ENCODE measurements at places on chromosomes 2 and 18. TPM values are rescaled to one million over a fixed set of nuclear protein-coding genes. Genes with fewer than 3 reads are reported as not detected.

GRCh38 chr18:9649164-9649540 is 34.8 kb upstream of the PPP4R1 start:
- H3K36me3 ChIP-seq: no peaks in the 10 kb centered on the region
- H3K27me3 ChIP-seq: no peaks in the 10 kb centered on the region
- H3K4me1 ChIP-seq: peaks cover 18% of the 10 kb centered on the region
- no peak overlapping the region for H3K4me3 ChIP-seq
- no peak for DNase-seq
- no peak overlapping the region for H3K27ac ChIP-seq

- H3K27ac ChIP-seq: no peak overlapping the region
- no peaks in the 10 kb centered on the region for H3K4me1 ChIP-seq
- H3K27me3 ChIP-seq: peaks cover 36% of the 10 kb centered on the region
- H3K36me3 ChIP-seq: no peaks in the 10 kb centered on the region
- H3K4me3 ChIP-seq: no peak overlapping the region
Observed at GRCh38 chr2:170394641-170395387, 216.9 kb downstream of the MYO3B start.

GRCh38 chr2:162506706-162507105 is 162.8 kb downstream of the GCA start:
- no peak overlapping the region for H3K4me3 ChIP-seq
- no peaks in the 10 kb centered on the region for H3K4me1 ChIP-seq
- no peaks in the 10 kb centered on the region for H3K36me3 ChIP-seq

PHOSPHO2 gene
- total RNA-seq: 8.6 TPM

NFU1 gene
- 41.8 TPM for total RNA-seq

GRCh38 chr2:12068796-12069538 is 322.5 kb downstream of the LPIN1 start:
- no peak for DNase-seq
- no peaks in the 10 kb centered on the region for H3K36me3 ChIP-seq
- peaks cover 25% of the 10 kb centered on the region for H3K4me1 ChIP-seq
- H3K4me3 ChIP-seq: no peak overlapping the region
- H3K27me3 ChIP-seq: no peaks in the 10 kb centered on the region

SKOR2 gene
- 1.4 TPM for total RNA-seq

DNA sequence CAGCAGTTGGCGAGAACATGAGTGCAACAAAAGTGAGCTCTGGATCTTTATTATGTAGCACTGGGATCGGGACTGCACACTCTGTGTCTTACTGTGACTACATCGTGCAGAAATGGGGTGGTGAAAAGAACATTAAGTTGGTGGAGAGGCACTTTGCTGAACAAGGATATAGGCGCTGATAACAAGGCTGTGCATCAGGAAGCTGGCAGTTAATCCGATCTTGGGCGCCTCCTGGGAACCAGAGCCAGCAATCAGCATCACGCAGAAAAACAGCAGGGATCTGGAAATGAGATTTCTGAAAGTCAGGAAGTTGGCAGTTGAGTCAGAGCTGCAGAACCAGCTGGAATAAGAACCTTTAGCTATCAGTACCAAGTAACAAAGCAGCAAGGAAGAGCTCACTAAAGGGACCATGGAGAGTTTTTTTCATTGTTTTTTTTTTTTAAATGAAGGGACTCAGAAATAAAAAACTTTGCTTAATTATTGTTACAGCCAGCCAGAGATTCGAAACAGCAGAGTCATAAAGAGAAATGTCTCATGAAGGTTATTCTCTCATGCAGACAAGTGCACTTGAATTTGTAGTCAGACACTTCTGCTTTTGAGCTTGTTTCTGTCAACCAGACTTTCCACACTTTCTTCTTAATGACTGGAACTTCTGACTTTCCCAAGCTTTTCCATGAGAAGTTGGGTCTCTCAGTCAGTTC is 22.8 kb upstream of the MYO3B start:
- H3K36me3 ChIP-seq: no peaks in the 10 kb centered on the region
- H3K27me3 ChIP-seq: no peaks in the 10 kb centered on the region
- no peak for DNase-seq
- H3K4me3 ChIP-seq: no peak overlapping the region

- no peaks in the 10 kb centered on the region for H3K4me1 ChIP-seq
- DNase-seq: no peak
- H3K27me3 ChIP-seq: no peaks in the 10 kb centered on the region
- peaks cover 21% of the 10 kb centered on the region for H3K36me3 ChIP-seq
- H3K27ac ChIP-seq: peak overlapping the region; percentile 12
Observed at GRCh38 chr2:11855064-11855760, 108.8 kb downstream of the LPIN1 start.

GRCh38 chr18:63061303-63061702 is 258.3 kb downstream of the BCL2 start:
- no peak overlapping the region for H3K27ac ChIP-seq
- H3K4me3 ChIP-seq: no peak overlapping the region
- DNase-seq: no peak
- H3K36me3 ChIP-seq: no peaks in the 10 kb centered on the region
- H3K4me1 ChIP-seq: no peaks in the 10 kb centered on the region
- H3K27me3 ChIP-seq: no peaks in the 10 kb centered on the region

DNA sequence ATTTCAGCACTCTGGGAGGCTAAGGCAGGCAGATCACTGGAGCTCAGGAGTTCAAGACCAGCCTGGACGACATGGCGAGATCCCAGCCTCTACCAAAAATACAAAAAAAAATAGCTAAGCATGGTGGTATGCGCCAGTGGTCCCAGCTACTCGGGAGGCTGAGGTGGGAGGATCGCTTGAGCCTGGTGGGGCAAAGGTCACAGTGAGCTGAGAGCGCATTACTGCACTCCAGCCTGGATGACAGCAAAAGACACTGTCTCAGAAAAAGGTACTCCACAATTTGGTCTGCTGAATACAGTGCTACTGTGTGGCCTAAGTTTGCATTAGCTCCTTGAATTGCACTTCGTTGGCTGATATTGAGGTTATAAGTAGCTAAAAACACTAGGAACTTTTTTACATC is 97.9 kb downstream of the FEZ2 start:
- peaks cover 8% of the 10 kb centered on the region for H3K36me3 ChIP-seq
- no peaks in the 10 kb centered on the region for H3K4me1 ChIP-seq
- no peak for DNase-seq
- no peak overlapping the region for H3K4me3 ChIP-seq
- no peak overlapping the region for H3K27ac ChIP-seq

BCL2L11 gene
- 21.9 TPM for total RNA-seq

Measured in neural crest cell (in vitro differentiated cells).